ENCODE measurements at places on chromosomes 1 and 21.
A peak's percentile ranks its signal among the peaks of the same experiment; 100 is the strongest.

- DNase-seq = no peak
Observed at GRCh38 chr1:78007677-78008341, 3.1 kb downstream of the DNAJB4 start.

GRCh38 chr1:97160818-97161217 is 439.2 kb downstream of the PTBP2 start:
- DNase-seq = peak; percentile 38

DNA sequence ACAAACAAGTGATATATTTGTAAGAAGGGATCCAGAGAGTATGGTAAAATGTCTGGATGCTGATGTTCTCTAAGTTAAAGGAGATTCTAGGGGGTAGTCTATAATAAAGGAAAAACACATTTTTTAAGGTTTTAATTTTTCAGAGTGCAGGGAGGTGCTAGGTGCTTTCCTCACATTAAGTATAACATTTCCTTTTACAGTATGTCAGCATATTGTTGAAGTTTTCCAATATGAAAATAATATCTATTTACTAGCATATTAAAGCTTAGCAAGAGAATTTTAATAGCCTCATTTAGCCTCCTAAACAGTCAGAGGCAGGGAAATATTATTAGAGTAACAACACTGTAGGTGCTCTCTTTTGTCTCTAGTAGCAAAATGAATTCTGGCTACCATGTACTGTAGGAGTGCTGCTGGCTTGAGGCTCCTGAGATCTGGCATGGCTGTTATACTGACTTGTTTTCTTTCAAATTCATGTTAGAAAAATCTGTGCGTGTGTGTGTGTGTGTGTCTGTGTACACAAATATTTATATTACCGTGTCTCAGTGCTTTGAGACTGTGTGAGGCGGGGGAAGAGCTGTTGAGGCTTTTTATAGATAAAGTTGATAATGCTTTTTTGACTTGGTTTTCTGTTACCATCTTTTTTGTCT is 71.0 kb downstream of the POU2F1 start:
- no peak for DNase-seq

DNA sequence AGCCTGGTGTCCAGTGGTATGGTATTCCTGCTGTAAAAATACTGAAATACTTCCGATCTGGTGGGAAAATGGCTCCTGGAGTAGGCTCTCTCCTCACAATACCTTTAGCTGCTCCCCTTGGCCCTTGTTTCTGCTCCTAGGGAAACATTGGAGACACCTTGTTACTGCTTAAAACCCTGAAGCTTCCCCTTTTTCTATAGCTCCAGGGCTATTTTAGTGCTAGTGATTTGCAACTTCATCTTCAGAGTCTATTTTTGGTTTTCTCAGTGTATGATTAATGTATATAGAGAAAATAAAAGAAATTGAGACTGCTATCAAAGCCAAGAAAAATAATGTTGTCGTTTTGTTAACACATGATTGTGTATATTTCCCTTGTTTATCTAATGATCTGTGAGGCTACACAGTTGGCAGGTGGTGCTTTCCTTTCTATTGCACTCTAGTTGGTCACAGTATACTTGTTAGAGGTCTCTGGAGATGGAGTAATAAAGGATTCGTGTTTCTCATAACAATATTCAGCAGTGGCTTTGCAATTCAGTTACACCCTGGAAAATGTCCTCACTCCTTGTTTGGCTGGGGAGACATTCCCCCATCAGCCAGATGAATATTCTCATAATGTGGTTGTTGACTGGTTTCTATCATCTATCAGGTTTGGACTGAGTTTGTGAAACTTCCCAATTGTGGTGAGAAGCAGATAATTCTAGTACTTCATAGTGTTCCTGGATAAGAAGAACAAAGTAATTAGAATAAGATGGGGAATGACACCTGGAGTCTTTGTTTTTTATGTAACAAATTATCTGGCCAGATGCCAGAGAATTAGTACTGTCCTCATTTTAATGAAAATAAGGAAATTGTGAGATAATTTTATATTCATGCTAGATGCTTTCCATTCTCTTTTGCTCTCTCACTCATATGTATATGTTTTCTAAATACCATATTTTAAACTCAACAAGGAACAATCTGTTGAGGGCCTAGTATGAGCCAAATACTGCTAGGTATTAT is 44.8 kb upstream of the CACYBP start:
- DNase-seq = no peak

DNA sequence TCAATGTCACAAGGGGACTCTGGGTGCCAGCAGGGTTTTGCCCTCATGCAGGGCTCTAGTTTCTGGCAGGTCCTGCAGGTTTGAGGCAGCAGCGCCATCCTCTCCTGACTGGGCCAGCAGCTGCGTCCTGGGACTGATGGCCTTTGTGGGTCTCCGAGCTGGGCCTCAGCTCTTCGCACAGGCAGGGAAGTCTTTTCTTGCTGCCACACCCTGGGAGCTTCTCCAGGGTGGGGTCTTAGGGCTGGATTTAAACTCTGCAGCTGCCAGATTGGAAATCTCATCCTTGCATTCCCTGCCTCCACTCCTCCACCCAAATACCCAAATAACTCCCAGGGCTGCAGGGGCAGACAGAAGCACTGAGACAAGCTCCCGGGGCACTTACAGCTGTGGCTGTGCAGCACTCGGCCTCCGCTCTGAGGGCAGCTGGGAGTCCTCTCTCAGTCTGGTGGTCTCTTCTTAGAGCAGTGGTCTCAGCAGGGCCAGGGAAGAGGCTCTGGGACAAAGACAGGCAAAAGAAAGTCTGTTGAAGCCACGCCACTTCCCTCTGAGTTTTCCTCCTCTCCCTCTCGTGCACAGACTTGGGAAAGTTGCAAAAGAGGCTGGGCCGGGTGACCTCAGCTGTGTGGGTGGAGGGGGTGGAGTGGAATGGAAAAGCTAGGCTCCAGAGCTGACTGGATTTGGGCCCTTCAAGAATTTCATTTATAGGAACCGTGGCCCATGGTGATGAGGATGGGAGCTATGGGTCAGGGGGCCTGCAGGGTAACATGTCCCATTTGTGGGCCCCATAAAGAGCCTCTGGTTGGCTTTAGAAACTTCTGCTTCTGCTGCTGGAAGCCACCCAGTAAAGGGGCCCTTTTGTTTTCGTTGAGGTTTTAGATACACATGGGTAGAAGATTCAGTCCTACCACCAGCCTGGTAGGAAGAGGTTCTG is at the start of gene RAB7B:
RAB7B (minus strand) TSS at position 525 of the 931 bp plus-strand sequence. CDS start 9,260 bp downstream, outside the sequence.
- peak; percentile 81 for DNase-seq

DNA sequence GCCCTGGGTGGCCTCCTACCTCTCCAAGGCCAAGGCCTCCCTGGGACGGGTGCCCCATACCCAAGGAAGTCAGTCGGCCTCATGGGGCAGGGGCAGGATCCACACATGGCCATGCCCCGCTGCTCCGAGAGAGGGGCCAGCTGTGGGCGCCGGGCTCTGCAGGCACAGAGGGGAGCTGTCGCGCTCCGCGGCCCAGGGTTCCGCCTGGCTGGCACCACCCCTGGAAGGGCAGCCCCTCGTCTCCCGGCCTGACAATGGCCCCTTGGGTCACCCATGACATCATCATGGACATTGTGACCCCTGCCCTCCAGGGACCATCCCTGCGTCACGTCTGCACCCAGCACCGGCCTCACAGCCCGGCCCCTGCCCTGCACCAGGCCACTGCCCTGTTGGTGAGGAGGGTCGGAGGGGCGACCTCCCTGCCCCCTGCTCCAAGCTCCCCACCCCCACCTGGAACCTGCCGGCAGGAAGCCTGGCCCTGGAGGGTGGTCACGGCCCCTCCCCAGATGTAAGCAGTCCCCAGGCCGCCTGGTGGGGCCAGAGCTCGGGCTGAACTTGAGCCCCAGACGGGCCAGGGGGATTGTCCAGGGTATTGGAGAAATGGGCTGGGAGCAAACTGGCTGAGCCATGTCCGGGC is 5.8 kb downstream of the TTLL10 start:
- no peak for DNase-seq

DNA sequence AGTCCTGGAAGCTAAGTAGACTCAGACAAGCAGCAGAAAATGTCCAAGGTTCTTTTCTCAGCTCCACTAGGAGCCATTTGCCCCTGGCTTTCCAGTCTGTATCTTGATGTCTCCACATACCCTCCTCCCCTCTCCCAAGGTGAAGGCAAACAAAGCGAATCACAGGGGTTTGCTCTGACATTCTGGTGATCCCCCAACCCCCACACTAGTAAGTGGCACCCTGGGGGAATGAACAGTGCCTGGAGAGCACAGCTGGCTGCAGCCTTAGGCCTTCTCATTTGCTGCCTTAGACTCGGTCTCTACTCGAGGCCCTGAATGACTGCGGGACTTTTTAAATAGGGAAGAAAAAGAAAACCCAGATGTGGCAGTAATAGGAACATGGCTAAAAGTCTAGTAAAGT is 15.3 kb downstream of the ERI3 start:
- no peak for DNase-seq

- DNase-seq = no peak
Observed at GRCh38 chr1:29504709-29505410, 268.5 kb downstream of the PTPRU start.

GRCh38 chr21:29875036-29875716 is 64.6 kb downstream of the GRIK1 start:
- DNase-seq = no peak

- DNase-seq = no peak
Observed at GRCh38 chr1:201652181-201652580, 113.3 kb downstream of the NAV1 start.

DNA sequence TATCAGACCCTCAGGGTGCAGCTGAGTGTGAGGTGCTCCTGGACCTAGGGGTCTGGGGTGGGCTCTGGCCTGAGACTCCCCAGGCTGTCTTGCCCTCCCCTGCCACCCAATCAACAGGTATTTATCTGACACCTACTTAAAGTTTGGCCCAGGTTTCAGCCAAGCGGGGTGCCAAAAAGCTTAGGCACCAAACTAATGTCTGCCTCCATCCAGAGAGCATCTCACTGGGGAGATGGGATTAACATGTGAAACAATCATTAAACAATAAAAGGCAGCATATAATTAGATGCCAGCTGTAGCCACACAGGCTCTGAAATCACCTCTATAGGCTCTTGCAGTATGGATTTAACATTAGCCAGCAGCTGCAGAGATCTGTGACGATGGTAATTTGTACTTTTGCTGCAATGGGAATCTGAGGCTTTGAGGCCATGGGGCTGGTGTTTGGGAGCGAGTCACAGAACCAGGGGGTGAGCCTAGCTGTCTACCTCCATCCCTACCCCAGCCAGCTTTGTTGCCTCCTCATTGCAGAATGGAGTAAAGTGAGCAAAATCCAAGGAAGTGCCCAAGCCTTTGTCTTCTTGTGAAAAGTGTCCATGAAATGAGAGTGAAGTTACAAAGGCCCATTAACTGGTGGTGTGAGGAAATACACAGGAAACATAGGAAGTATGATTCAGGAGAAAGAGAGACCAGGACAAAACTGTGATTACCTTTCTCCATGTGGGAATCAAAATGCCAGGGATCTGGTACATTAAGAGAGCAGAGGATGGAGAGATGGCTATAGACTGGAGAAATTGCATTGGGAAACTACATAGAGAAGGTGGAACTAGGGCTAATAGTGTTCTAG is 36.1 kb downstream of the EIF2D start:
- no peak for DNase-seq

GRCh38 chr1:229509576-229509975 is 1.4 kb upstream of the NUP133 start:
- DNase-seq = peak; percentile 3

DNA sequence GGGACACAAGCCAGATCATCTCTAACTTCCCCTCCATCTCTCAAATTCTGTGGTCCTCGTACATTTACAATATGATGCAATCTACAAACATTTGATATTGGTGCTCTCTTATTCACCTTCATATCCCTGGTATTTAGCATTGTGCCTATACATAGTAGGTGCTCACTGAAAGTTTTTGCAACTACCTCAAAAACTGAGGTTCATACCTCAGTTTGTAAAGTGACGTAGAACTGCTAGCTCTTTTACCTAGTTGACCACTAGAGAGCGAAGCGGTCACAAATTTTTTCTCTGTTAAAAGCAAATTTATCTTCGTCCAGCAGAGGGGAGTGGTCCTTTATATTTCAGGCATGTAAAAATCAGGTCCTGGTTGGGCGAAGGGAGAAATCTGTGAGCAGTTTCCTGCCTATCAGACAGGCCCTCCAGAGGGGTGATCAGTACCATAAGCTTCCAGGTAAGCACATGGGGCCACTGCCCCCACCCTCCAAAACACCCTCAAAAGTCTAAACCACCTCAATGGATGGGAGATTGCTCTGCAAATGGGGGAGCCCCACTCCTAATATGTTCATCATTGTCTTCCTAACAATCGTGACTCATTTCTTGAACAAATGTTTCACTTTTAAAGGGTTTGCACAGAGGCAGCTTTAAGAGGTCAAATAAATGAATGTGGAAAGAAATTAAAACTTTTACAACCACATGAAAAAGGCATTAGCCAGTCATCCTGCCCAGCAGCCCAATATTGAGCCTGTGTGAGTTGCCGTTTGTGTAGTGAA is 10.6 kb upstream of the HLCS start:
- peak; percentile 87 for DNase-seq
